ENCODE measurements at places on chromosomes 6 and 20.
A peak's percentile ranks its signal among the peaks of the same experiment; 100 is the strongest.

DNA sequence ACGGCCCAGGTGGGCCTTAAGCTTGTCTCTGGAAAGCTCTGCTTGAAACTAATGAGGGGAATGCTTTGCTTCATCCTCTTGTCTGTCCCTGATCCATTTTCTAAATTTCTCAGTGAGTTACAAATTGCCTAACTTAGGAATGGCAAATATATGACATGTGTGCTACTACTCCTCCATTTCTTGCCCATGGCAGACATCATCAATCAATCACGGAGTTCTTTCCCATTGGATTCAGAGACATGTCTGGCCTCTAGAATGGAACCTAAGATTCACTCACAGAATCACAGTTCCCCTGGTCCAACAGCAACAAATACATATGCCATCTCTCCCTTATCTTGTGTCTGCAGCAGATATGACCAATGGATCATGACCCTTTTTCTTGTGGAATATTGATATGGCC, 6.6 kb upstream of the BPIFB4 start:
- no peak for DNase-seq

GRCh38 chr6:147283460-147283859, 79.2 kb downstream of the STXBP5 start:
- DNase-seq = no peak

- no peak for DNase-seq
Observed at GRCh38 chr6:37483252-37483901, 16.3 kb downstream of the CCDC167 start.

GRCh38 chr6:2900221-2900807, 2.8 kb downstream of the SERPINB9 start:
- DNase-seq = peak; percentile 60

DNA sequence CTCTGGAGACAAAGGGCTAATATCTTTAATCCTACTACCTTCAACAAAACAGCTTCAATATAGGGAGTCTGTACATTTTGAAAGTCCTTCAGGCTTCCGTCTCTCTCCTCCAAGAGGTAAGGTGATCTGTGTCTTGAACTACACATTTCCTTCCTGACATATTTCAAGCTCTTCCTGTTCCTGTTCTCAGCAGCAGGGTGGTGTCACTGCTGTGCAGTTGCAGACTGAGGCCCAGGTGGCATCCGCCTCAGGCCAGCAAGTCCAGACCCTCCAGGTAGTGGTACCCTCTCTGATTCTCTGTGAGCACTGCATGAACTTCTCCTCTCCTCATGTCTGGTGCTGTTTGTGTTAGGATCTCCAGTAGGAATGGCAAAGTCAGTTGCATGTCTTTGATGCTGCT, 7.8 kb downstream of the NFYA start:
- DNase-seq = peak; percentile 77

GRCh38 chr6:34887753-34888513, at the start of gene TAF11:
TSS of gene TAF11 (minus strand) at chr6:34888042. CDS start at chr6:34887957, 85 bp downstream.
- DNase-seq = peak; percentile 97

GRCh38 chr20:40551125-40551530, 137.9 kb downstream of the MAFB start:
- no peak for DNase-seq

DNA sequence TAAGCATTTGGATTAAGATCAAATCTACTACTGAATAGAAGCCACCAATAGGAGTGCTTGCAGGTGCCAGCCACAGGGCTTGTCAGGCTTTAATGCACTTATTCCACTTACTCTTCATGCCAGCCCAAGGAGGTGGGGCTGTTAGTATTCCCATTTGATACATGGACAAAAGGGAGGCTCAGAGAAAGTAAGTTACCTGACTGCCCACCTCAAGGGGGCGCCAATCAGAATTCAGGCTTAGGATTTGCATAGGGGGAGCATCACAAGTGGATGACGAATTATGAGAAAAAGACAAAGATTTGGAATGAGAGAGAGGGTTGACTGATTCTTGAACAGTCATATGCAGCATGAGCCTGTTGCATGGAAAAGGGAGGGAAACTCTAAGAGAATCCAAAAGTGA, 188.4 kb upstream of the TSHZ2 start:
- DNase-seq = peak; percentile 62

DNA sequence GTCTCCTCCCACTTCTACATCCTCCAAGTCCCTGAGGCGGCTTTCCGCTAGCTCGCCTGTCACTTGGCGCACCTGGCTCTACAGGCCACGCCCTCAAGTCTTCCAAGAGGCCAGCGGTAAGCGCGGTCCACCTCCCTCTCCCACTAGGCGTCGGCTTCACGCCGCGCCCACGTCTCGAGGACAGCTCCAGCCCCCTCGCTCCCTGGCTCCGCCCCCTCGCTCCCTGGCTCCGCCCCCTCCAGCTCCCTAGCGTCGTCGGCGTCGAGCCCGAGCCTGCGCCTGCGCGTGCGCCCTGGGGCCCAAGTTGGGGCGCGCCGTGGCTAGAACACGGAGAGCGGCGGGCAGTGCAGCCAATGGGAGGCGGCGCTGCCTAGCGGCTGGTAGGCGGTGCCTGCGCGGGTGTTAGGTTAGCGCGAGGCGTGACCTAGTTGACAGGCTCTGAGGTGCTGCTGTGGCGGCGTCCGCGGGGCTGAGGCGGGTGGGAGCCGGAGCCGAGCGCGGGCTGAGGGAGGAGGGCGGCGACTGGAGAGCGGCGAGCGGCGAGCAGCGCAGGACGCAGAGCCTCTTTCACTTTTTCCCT, at the start of gene MACROD2:
MACROD2 (plus strand) TSS at position 431 of the 580 bp plus-strand sequence.
- peak; percentile 74 for DNase-seq

GRCh38 chr6:85490516-85491248, 40.8 kb downstream of the NT5E start:
- no peak for DNase-seq

- no peak for DNase-seq
Observed at GRCh38 chr6:32483968-32484613, 44.4 kb downstream of the HLA-DRA start.

DNA sequence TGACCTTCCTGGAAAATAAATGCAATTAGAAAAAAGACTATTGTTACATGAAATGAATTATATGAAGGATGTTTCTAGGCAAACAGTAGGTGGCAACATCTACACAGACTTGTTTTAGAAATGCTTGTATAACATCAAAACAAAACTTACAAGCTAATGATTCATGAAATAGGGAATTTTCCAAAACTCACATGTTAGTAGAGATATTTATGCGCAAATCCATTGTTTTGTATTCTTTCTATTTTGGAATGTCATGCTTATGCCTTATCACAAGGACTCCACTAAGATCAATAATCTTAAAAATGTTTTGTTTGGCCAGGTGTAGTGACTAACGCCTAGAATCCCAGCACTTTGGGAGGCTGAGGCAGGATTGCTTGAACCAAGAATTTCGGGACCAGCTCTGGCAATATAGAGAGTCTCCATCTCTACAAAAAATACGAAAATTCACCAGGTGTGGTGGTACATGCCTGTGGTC, 32.3 kb upstream of the LGSN start:
- no peak for DNase-seq

GRCh38 chr6:41372832-41373626, 37.6 kb downstream of the NCR2 start:
- no peak for DNase-seq

GRCh38 chr6:134415656-134416055, 97.7 kb upstream of the SGK1 start:
- DNase-seq = no peak

GRCh38 chr20:37566590-37567330, 39.1 kb upstream of the BLCAP start:
- DNase-seq = no peak

GRCh38 chr6:33323623-33323948, 6.0 kb upstream of the ZBTB22 start:
- DNase-seq = no peak

DNA sequence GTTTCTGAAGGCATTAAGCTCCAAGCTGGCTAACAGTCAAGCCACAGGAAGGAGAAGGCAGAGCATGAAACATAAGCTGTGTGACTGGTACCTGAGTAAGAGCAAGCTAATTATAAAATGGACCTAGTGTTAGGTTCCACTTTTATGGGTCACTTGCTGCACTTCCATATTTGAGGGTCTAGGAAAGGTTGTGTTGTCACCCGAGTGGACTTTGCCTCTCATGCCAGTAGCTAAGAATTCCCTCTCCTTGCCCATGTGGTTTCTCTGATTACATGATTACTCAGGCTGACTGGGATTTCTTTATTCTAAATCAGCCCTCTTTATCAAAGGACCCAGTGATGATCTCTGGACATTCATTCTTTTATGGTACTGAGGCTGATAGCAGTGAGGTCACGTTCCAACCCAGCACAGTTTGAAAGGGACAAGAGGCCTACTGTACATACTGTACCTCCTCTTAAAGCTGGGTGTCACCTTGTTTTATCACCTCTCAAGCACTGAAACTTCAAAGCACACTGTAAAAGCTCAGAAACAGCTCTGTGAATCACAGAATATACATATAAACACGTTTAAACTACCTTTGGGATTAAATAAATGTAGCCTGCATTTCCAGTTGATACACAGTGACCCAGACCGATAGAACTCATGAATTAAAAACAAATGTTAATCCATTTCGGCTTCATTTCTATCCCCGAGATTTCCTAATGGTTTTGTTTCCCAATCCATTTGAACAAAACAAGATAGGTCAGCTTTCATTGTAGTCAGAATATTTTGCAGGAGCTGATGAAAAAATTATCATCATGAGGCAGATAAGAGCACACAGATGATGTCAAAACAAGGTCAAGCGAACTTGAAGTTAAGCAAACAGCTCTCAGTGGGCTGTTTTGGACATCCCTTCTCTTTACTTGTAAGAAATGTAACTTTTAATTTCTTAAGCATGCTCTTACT, 96.5 kb downstream of the ALDH8A1 start:
- no peak for DNase-seq

DNA sequence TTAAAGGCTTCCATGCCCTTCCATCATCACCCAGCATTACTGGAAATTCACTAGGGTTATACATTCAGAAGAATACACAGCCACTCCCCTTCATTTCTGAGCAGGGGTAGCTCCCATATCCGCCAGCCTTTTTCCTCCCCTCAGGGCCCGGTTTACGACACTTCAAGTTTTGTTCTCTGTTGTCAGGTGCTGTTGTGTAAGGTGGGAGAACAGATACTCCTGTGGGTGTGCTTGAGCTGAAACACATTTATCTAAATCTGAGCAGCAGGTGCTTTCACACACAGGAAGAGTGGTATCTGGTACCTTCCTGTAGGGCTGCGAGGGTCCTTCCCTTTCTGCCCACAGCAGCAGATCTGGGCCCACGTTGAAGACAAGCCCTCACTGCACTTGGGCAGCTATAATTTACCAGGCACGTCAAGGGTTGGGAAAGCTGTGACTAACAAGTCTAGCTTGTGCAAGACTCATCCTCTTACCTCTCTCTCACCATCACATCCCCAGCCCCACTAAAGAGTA, 215.8 kb upstream of the RREB1 start:
- no peak for DNase-seq

- no peak for DNase-seq
Observed at GRCh38 chr6:89555806-89556205, 82.7 kb downstream of the LYRM2 start.

GRCh38 chr6:1390133-1390945, 963 bp downstream of the FOXF2 start:
- DNase-seq = no peak

DNA sequence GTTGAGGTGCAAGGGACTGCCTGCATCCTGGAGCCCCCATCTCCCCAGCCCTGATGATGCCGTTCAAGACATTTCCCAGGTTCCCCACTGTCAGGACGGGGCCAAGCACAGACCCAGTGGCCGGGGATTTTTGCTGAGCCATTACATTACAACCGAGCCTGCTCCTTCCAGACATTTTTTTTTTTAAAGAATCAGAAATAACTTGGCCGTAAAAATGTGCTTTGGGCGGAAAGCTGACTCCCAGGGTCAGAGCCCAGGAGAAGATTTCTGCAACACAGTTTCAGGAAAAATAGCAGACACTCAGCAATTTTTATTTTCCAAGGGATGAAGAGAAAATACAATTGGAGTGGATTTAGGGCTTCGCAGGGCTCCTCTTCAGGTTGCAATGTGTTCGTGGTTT, 87.9 kb downstream of the LRFN2 start:
- no peak for DNase-seq

DNA sequence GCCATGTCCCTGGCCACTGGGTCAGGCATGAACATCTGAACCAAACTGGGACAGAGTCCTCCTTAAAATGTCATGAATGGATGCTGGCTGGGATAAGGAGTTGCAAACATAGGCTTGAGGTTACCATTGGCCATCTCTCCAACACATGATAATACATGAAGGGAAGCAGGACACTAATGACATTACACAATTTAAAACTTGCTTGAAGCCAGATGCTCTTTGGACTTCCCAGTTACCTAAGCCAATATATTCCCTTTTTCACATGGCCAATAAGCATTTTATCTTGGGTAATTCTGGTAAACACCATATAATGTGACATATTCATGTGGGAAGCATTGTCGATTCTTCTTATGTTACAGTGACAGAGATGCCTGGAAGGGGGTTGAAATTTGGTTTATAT, 148.0 kb upstream of the PLN start:
- DNase-seq = no peak

DNA sequence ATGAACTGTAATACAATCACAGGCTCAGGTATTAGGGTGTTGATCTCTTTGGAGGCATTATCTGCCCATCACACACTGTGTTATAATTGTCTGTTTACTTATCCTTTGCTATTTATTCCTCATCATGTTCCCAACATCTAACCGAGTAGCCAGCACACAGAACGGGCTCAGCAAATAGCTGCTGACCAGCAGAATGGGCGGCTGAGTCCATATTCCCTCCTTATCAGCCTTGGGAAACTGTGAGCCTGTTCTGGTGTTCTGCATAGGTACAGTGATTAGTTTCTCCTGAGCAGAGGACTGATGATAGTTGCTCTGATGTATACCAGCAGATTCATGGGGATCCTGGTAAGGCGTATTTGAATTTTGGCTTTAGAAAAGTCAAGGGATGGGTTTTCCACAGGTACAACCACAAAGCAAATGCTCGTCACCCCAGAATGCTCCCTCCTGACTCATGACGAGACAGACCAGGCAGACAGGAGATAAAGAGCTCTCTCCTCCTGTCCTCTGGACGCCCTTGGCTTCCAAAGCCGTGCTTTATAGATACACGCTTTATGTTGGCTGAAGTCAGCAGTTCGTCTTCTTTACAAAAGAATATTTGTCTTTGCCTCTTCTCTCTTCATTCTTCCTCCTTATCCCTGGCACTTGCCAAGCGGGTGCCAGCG, 166.7 kb downstream of the TTLL2 start:
- no peak for DNase-seq

GRCh38 chr6:166596776-166597507, 10.5 kb upstream of the RAMACL start:
- no peak for DNase-seq

DNA sequence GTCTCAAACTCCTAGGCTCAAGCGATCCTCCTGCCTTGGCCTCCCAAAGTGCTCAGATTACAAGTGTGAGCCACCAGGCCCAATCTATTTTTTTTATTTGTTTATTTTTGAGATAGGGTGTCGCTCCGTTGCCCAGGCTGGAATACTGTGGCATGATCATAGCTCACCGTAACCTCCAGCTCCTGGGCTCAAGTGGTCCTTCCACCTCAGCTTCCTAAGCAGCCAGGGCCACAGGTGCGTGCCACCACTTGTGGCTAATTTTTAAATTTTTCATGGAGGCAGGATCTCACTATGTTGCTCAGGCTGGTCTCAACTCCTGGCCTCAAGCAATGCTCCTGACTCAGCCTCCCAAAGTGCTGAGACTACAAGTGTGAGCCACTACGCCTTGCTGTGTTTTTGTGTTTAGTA, 9.8 kb downstream of the KIF3B start:
- DNase-seq = no peak

- no peak for DNase-seq
Observed at GRCh38 chr6:151209071-151209831, 30.5 kb upstream of the AKAP12 start.
